A172 (cell line): ENCODE measurements at places on chromosomes 11 and 22.

DNA sequence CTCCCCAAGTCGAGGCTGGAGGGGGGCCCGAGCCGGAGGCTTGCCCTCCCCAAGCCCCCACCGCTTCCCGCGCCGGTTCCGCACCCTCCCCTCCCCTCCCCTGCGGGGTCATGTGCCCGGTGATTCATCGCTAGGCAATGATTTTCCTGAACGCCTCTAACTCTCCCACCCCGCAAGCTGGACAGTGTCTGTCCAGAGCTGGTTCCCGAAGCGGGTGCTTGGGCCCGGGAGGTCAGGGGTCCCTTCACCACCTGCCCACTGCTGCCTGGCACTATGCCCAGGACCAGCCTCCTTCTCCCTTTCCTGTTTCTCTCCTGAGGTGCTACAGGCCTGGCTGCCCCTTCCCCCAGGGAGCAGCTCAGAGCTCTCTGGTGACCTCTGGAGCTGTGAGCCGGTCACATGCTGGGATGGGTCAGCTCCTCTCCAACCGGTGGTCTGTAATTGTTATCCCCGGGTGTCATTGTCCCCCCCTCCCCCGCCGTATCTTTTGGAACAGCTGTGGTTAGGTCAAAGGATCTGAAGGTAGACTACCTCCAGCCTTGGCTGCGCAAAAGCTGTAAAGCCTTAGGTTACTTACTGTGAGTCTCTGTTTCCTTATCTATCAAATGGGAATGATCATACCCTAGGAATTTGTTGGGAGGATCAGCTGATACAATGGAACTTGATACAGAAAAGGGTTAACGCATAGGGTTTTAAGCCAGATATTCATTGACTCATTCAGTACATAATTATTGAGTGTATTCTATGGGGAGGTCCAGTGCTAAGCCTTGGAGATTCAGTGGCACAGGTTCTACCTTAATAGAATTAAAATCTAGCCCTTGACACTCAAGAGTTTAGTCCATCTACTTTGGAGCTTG is 753 bp downstream of the STX3 start:
- DNase-seq = peak; percentile 83

DNA sequence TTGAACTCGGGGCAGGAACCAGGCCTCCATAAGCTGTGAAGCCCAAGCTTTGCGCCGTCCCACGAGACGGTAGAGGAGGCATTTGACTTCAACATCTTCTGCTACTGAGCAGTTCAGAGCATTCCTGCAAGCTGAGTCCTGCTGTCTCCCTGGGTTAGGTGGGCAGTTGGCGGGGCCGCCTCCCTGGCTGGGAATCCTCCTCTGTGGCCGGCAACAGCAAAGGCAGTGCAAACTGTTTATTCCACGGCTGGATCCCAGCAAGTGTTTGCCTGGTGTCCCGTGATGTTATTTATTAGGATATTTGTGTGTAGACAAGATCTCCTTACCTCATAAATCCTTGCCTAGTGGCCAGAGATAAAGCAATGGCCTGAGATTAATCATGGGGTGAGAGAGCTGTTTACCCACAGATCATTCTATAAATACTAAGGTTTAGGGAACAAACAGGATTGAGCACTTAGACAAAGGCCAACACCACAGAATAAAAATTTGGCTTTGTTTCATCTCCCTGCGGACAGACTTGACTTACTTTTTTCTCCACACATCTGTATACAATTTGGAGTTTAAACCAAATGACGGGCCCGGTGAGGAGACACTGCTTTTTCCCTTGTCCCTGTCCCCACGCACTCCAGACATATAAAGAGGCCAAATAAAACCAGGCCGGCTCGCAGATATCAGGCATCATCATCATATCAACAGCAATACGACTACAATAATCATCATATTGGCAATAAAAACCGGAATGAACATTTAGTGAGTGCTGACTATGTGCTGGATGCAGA is 63.4 kb downstream of the NAT10 start:
- peak; percentile 20 for DNase-seq

DNA sequence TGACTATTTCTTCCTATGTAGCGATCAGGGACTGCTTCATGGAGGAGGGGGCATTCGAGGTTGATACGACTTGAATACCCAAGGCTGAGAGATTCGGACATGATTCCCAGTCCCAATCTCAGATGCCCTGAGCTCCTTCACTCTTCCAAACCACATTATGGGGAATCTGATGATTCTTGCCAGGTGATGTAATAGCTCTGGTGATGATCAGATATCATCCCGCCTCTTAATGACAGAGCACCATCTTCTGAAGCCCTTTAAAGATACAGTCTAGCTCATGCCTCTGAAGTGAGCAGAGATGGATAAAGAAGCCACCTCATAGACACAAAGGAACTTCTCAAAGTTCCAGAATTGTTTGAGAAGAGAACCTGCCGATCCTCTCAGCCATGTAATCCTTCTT is 8.9 kb upstream of the CLMP start:
- no peak for DNase-seq

DNA sequence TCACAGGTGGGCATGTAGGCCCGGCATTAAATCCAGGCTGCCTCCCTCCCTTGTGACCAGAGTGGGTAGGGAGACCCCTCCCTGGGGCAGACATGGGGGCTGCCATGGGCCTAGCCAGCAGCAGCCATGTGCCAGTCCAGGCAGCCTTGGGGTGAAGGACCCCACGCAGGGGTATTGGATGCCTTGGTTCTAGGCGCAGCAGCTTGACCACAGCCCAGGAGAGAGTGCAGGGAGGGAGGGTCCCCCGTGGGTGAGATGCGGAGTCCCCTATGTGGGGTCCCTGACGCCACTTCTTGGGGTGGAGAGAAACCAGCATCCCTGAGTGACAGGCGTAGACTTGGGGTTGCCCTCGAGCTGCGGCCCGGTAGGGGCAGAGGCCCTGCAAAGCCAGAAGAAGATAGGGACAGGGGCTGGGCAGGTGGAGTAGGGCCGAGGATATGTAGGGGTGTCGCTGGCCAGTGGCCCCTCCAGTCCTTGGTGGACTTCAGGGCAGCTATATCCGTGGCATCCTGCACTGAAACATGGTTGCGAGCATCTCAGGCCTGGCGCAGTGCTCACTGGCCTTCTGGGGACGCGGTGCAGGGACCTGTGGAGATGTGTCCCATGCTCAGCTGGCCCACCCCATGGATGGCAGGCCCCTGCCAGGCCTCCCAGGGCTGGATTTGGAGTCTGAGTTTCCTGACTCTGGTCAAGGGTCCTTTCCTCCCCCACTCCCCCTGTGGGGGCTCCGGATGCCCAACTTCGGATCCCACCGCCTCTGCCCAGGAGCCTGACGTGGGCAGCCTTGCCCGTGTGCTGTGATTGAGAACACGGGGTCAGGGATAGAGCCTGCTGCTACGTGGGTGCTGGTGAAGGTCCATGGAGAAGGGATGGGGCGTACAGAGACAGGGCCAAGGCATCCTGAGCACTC is 1179.8 kb downstream of the BRD1 start:
- DNase-seq = no peak
